ENCODE measurements at places on chromosomes 7 and 10. TPM values are rescaled to one million over a fixed set of nuclear protein-coding genes. Genes with fewer than 3 reads are reported as not detected.

The GSDME gene
- total RNA-seq = 39.5 TPM

The MLXIPL gene
- total RNA-seq = not detected

The PPP1R3A gene
- not detected for total RNA-seq

The TEX47 gene
- not detected for total RNA-seq

The UCMA gene
- not detected for total RNA-seq

The NEUROG3 gene
- total RNA-seq = not detected

The TMEM213 gene
- total RNA-seq = not detected

The ACTL6B gene
- total RNA-seq = 163 TPM

The RNLS gene
- total RNA-seq = 1.2 TPM

The UNCX gene
- not detected for total RNA-seq

The LIPJ gene
- 3.7 TPM for total RNA-seq

The NRG3 gene
- 12.2 TPM for total RNA-seq

The ERVW-1 gene
- not detected for total RNA-seq

The FAM25C gene
- not detected for total RNA-seq

The SPAM1 gene
- not detected for total RNA-seq

The SEMA4G gene
- 6.5 TPM for total RNA-seq

The ZNF282 gene
- total RNA-seq = 20.8 TPM

The SLC18A3 gene
- under 0.01 TPM for total RNA-seq

The ACSM6 gene
- total RNA-seq = not detected

The RBP3 gene
- total RNA-seq = not detected

The LLCFC1 gene
- total RNA-seq = not detected

The LRRN3 gene
- total RNA-seq = 153 TPM

The ABCC2 gene
- 0.41 TPM for total RNA-seq

The NANOS1 gene
- 7.3 TPM for total RNA-seq

The AQP1 gene
- total RNA-seq = 0.82 TPM

The CLCN1 gene
- under 0.01 TPM for total RNA-seq

The EVX1 gene
- not detected for total RNA-seq

The AGR2 gene
- total RNA-seq = 1.2 TPM

The MAGI2 gene
- 136 TPM for total RNA-seq
